ENCODE measurements at places on chromosomes 5 and 9.

GRCh38 chr5:16009256-16009655, 170.3 kb downstream of the MARCHF11 start:
- no peak for DNase-seq

GRCh38 chr9:110148384-110148783, 59.6 kb downstream of the C9orf152 start:
- DNase-seq, result no peak

GRCh38 chr9:69204326-69204725, 30.2 kb downstream of the TJP2 start:
- no peak for DNase-seq

DNA sequence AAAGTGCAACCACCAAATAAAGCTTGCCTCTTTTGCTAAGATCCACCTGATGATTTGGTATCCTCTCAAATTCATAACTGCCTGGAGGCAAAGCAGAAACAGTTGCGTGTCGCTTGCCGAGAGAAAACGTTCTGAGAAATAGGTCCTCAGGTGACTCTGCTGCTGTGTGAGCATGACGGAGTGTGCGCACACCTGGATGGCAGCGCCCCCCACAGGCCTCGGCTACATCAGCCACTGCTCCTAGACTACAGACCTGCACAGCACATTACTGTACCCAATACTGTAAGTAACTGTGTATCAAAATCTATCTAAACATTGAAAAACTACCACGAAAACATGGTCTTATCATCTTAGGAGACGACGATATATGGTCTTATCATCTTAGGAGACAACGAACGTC, 87.4 kb downstream of the CAMSAP1 start:
- DNase-seq, result no peak

DNA sequence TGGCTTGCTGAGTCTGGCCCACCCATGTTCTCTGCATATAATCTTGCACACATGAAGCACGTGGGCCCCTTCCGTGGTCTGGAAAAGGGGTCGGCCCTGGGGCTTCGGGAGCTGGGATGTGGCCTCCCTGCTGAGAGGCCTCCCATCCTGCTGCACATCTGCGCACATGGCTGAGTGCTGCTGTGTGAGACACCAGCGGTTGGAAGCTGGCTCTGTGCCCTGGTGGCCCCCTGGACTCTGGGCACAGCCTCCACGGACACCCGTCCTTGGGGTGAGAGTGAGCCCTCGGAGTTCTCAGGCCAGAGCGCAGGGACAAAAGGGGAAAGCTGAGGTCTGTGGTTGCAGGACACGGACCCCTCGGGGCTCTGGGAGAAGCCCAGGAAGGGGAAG, 115.8 kb downstream of the RXRA start:
- DNase-seq, result no peak

GRCh38 chr5:95823218-95823737, 752 bp upstream of the GLRX start:
- no peak for DNase-seq

- DNase-seq, result no peak
Measured at GRCh38 chr5:138663561-138663960, 88.4 kb upstream of the HSPA9 start.

- DNase-seq, result no peak
Measured at GRCh38 chr9:3858961-3859360, 333.2 kb upstream of the RFX3 start.

GRCh38 chr5:95027151-95027721, 257.7 kb downstream of the MCTP1 start:
- DNase-seq, result no peak
